ENCODE measurements at places on chromosomes 3 and 15.

- DNase-seq = no peak
These were observed 262.2 kb upstream of the IL12A start for GRCh38 chr3:159726231-159726964.

DNA sequence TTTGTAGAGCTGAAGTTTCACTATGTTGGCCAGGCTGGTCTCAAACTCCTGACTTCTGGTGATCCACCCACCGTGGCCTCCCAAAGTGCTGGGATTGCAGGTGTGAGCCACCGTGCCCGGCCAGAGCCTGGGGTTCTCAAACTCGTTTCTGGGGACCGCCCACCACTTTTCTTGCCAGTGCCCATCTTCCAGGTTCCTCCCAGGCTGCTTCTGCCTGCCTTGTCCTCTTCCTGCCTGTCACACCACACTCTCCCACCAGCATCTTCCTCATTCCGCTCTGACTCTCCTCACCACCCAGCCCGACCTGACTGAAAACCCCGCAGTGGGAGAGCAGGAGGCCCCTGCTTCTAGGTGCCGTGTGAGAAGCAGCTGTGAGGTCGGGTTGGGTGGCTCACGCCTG is 3.1 kb upstream of the DYNLT2B start:
- no peak for DNase-seq

GRCh38 chr15:90001683-90002427 is 731 bp downstream of the ZNF710 start:
- DNase-seq = peak; percentile 75

DNA sequence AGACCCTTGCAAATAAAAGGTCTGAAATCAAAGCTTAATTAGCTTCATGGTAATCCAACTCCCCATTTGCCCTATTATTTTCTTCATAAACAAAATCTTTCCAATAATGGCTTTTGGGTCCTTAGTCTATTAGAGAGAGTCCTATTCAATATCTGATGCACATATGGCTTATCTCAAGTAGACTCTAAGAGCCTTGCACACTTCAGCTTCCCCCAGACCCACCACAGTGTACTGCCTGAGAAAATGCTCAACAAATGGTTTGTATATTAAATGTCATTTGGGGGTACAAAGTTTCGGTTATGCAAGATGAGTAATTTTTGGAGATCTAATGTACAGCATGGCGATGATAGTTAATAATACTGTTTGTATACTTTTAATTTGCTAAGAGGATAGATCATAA is 28.9 kb downstream of the FSTL1 start:
- DNase-seq = no peak

- no peak for DNase-seq
These were observed 9.8 kb downstream of the HEG1 start for GRCh38 chr3:125045965-125046364.

DNA sequence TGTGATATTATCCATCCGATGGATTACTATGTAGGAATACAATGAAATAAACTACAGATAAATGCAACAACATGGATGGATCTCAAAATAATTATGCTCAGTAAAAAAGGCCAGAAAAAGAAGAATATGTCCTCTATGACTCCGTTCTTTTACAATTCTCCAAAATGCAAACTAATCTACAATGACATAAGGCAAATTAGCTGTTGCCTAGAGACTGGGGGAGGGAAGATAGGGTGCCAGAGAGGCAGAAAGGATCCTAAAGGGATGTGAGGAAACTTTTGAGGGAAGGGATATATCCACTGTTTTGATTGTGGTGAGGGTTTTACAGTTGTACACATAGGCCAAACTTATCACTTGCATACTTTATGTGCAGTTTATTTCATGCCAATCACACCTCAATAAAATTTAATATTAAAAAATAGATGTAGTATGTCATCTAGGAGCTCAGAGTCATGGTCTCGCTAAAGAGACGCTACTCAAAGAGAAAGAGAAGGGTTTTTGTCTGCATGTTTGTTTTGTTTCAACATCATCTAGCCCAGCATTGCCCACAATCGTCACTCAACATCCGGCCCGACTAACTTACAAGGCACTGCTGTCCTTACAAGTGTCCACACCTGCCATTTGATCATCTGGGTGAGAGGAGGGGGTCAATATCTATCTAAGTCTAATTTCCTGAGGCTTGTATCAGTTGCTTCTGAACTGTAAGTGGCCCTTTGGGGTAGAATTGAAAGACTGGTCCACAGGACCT is 29.5 kb downstream of the HES1 start:
- DNase-seq = no peak

- DNase-seq = no peak
These were observed 388.0 kb downstream of the ZBTB20 start for GRCh38 chr3:114758831-114759699.

DNA sequence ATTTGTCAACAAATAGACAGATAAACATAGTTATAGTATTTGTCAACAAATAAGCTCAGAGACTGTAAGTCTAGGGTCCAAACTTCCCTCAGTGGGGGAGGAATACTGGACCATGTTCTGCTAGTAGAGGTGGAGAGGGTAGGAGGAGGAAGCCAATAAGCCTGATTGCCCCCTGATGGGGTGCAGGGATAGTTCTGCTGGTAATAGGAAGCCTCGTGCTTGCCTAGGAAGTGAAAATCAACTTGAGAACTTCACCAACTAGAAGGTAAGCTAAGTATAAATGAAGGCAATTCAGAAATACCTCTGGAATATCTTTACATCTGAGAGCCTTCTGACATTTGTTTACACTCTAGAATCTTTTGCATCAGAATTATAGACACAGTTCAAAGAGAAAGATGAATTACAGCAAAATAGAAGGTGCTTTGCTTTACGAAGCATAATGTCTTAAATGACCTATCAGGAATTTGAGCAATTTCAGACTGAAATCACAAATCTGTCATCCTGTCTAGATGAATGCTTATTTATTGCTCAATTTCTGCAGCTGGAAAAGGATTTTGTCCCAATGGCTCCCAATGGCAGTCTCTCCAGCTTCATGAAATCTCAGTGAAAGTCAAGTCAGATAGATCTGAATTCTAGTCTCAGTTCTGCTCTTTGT is 225.6 kb upstream of the TBC1D5 start:
- no peak for DNase-seq

DNA sequence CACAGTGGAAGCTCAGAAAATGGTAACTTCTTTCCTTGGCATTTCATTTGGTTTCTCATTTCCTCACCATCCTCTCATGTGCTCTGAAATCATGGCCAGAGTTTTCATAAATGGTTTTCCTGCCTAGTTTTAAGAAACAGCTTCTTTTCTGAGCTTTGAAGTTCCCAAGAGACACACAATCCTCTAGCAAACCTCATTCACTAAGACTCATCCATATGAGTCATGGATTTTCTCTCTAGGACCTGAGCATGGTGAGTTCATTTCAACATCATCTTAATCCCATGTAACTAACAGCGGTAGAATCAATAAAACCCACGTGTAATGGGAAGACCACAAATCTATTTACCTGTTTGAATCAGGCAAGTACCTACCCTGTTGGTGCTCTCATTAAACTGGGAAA is 274.5 kb upstream of the LRTM1 start:
- DNase-seq = no peak

- no peak for DNase-seq
These were observed 14.5 kb downstream of the SLC6A20 start for GRCh38 chr3:45781841-45782240.

- DNase-seq = no peak
These were observed 3.5 kb downstream of the RLBP1 start for GRCh38 chr15:89217686-89218376.

DNA sequence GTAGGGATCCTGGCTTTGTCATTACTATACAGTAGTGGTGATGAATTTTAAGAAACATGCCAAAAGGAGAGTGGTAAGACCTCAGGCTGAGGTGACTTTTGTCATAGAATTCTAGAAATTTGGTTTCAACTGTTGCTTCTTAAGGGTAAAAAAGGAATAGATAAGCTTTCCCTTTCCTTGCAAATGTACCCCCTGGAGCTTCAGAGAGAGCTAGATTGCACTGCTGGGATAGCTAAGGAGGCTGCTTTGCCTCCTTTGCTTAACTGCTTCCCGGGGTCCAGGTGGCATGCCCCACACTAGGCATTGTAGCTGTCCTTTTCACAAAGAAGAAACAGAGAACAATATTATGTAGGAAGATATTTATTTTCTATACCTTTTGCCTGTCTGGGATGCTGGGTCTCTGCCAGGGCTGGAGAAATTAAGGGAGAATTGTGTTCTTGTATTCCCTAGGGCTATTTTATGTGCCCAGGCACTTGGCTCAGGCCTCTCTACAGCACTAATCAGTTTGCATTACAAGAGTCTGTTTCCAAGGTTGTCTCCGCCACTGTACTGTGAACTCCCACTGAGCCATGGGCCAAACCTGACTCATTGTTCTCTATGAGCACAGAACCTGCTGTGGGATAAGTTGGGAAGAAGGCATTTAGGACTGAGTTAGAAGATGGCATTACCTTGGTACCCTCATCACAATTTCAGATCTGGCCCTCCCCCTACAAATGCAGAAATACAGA is 460.0 kb downstream of the PDCD6IP start:
- DNase-seq = no peak

- DNase-seq = no peak
These were observed 142.4 kb downstream of the CHDH start for GRCh38 chr3:53703630-53704362.

- DNase-seq = no peak
These were observed 59.5 kb upstream of the HACD2 start for GRCh38 chr3:123644358-123644757.

GRCh38 chr3:31768479-31769125 is 212.5 kb downstream of the OSBPL10 start:
- peak; percentile 8 for DNase-seq

DNA sequence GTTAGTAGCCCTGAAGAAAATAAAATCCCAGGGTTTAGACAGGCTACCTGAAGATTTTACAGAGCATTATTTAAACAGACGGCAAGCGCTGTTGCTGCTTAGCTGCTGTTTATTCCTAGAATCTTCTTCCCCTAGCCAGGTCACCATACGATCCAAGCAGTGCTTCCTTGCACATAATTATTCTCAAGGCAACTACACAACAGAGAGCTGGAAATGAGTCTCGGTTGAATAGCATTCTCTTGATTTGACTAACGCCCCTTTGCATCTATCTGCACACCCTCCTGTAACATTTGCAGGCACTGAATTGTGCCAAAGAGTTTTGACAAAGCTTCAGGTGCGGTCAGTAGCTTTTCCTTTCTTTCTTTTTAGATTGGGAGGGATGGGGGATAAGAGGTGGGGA is 564.4 kb downstream of the TBL1XR1 start:
- no peak for DNase-seq

- DNase-seq = no peak
These were observed 300.3 kb downstream of the ZBTB20 start for GRCh38 chr3:114846779-114847178.

- no peak for DNase-seq
These were observed 106.9 kb downstream of the LRRK1 start for GRCh38 chr15:101025896-101026631.

GRCh38 chr3:118970819-118971218 is 63.8 kb downstream of the IGSF11 start:
- DNase-seq = no peak

GRCh38 chr3:4583416-4583815 is 90.3 kb downstream of the ITPR1 start:
- no peak for DNase-seq

DNA sequence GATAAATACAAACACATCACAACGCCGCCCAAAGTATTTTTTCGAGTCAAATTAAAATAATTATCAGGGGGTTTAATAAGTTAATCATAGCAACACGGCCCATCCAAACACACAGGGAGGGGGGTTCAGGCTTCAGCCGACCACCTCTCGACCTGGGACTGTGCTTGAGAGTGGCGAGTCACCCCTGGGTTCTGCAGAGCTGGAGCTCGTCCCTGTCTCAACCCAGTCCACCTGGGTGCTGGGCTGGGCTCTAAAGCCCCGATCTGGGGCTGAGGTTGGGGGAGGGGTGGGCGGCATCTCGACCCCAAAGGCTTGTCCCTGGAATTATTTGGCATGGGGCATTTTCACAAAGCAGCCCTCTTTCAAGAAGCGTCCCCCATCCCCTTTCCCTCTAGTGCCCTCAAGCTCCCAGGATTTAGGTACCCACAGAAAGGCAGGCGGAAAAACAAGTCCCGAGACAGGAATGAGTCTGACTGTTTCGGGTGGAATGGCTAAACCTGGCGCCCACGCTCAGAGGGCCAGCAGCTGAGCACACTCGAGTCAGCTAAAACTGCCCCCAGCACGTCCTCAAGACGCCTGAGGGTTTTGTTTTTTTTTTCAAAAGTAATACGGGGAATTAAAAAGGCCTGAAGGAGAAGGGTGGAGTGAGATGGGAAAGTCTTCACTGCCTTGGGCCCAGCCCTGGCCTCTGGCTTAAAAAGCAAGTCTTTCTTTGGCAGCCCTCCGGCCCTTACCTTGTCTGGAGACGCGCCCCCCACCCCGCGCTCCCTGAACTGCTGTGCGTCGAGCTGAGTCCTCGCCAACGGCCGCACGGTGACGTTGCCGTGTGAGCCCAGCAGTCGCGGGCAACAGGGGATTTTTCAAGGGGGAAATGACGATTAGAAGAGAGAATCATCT is 32.5 kb downstream of the NR2F2 start:
- DNase-seq = no peak

- DNase-seq = no peak
These were observed 43.6 kb downstream of the NMNAT3 start for GRCh38 chr3:139634111-139634635.

GRCh38 chr3:127351321-127351720 is 63.5 kb upstream of the PRR20G start:
- no peak for DNase-seq

- DNase-seq = no peak
These were observed 126.9 kb upstream of the SLC7A14 start for GRCh38 chr3:170712798-170713197.

- DNase-seq = no peak
These were observed 5.2 kb downstream of the GRM2 start for GRCh38 chr3:51712038-51712420.

DNA sequence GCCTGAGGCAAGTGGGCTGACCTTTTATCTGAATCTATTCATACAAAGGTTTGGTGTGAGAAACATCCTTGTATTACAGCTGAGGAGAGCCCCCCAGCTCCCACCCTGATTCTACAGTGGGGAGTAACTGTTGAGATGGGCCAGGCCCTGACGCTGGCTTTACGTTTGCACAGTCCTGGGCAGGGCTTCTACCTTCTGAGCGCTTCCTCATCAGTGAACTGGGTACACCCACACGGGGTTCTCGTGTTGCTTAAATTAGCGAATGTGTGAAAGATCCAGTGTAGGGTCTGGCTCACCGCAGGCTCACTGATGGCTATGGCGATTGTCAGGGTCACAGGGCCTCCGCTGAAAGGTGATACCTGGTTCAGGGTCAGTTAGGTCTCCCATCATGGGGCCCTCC is 7.3 kb upstream of the GHRL start:
- no peak for DNase-seq

- DNase-seq = no peak
These were observed 91.8 kb upstream of the KLF13 start for GRCh38 chr15:31234815-31235214.

- no peak for DNase-seq
These were observed 23.2 kb downstream of the CYP8B1 start for GRCh38 chr3:42852441-42852840.
